ENCODE measurements at places on chromosomes 1 and 21.

- no peak for DNase-seq
Measured at GRCh38 chr1:46244656-46245371, 2.7 kb upstream of the RAD54L start.

- DNase-seq = no peak
Measured at GRCh38 chr1:235266325-235266724, 61.7 kb downstream of the ARID4B start.

DNA sequence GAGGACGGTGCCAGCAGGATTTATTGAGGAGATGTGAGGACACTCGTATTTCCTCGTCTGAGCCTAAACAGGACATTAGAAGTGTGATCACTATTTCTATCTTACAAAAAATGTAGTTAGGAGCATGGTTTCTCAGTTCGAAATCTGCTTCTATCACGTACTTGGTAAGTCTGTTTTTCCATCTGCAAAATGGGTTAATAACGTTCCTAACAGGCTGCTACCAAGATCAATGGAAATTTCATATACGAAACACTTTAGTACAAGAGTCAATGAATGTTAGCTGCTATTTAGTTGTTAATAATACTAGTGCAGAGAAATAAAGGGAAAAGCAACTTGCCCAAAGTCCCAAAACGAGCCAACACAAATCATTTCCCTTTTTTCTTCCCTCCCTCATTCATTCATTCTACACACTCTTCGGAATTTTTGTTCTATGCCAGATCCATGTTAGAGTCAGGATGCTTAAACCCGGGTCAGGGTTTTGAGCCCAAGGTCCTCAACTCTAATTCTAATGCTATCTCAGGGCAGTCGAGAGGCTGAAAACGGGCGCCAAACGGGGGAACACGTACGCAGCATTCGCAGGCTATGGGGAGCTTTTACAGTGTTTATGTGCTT lies 608 bp downstream of the SNRNP40 start:
- no peak for DNase-seq

GRCh38 chr1:101394041-101394440 lies 157.2 kb downstream of the S1PR1 start:
- no peak for DNase-seq

DNA sequence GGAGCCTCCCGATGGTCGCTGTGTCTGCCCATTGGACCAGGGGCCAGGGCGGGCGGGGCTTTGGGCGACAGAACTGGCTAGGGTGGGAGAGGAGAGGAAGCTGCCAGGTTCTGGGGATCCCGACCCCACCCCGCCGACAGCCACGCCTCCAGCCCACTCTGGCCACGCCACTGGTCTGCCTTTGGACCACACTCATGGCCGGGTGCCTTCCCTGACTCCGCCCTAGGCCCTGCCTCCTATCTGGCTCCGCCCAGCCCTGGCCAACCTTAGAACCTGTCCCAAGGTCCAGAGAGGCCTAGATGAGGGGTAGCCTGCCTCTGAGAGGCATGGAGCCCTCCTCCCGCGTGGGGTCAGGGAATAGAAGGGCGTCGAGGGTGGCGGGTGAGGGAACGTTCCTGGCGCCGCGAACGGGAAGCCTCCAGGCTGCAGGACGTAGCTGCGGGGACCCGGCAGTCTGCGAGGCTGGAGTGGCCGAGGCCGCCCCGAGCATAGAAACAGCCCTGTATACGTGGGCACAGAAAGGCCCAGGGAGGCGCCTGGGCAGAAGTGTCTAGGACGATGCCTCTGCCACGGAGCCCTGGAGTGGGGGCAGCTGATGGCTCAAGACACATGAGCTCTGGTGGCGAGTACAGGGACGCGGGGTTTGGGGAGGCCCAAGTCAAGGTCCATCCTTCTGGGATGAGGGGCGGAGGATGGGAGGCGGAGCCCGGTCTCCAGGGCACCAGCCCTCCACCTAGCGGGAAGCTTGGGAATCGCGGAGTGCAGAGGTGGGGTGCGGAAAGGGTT lies 11.5 kb upstream of the COL16A1 start:
- DNase-seq = no peak

DNA sequence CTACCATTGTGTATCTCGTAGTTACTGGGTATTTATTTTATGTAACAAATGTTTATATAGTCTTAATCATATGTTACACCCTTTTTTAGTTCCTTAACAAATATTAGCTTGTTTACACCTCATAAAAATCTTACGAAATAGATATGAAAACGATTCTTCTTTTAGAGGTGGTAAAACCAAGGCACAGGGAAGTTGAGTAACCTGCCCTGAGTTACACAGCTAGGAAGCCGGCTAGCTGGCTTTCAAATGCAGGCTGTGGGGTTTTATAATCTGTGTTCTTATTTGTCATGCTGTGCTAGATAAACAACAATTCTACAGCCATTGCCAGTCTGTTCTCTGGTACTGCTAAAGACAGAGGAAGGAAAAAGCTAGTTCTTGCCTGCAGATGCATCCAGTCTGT lies 109.6 kb downstream of the NOS1AP start:
- peak; percentile 48 for DNase-seq

DNA sequence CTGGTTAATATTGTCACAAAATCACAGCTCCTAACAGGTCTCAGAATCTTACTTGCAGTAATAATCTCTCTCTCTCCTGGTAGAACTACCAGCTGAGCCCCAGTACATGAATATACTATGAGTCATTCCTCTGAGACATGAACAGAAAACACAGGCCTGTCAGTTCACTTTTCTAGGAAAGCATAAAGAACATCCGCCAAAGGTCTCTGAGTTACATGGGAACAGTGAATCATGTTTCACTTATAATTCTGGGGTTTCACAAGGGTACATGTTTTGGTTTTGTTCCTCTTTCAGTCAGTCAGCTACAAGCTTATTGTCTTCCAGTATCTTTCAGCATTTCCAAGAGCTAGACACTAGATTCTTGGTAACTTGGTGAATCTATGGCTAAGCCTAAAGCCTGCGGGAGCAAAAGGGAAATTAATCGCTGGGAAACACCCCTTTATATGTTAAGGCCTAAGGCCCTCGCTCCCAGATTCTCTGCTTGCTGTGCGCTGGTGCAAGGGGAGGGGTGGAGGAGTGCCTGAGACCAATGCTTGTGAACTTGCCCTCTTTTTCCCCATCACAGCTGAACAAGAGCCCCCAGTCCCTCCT lies 31.7 kb downstream of the IFNGR2 start:
- peak; percentile 13 for DNase-seq

DNA sequence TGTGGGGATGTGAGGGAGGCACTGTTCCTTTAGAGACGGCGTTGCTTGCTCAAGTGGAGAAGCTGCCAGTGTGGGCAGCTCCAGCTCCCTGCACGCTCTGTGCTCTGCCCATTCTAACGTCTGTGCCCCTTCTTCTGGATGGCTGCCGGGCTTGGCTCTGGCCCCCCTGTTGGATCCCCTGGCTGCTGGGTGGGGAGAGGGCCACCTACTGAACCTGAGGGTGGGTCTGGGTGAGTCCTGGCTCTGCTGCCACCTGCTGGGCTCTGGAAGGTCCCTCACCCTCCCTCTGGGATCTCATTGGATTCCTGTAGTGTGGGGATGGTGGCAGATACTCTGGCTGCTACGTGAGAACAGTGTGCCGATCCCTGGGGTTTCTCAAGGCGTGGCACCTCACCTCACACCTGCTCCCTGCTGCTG lies 5.0 kb downstream of the PFKL start:
- DNase-seq = no peak

DNA sequence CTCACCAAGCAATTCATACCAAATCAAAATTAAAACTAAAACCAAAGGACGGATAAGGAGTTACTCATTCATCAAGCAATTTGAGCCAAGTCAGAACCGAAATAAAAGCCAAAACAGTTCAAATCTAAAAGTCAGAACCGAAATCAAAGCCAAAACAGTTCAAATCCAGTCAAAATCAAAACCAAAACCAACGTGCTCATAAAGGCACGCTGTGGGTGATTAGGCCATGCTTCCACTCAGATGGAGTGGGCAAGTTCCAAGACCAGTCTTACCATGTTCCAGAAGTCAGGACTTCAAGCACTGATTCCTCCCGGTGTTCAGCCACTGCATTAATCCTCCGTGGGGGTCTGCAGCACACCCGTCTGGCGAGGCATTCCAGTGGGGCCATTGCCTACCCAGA lies 409.3 kb downstream of the TGFB2 start:
- no peak for DNase-seq

DNA sequence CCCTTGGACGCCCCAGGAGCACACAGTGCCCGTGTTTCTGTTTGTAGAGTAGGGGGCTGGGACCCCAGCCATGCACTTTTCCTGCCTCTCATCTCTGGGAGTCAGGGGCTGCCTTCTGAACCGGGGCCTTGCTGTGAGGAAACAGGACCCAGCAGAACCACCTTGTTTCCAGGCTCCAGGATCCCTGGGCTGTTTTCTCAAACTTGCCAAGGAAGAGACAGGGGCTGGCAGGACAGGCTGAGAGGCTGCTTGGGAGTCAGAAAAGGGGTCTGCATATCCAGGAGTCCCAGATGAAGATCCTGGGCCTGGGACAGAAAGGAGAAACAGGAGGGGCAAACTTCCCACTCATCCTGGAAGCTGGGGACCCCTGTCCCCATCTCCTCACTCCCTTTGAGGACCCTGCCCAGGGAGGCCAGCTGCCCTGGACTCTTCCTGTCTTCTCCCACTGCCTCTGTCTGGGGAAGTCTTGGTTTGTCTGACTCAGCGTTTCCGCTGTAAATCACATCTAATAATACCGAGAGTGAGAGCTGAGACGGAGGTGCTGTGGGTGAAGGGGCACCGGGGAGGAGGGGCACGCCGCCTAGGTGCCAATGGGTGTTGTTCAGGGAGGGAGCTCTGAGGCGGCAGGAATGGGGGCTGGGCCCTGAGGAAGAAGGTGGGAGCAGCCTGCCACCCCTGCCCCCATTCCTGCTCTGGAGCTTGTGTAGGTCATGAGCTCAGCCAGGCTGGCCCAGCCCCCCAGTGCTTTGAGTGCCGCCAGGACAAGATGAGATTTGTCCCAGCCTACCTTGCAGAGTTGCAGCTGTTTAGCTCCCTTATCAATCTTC lies 16.7 kb downstream of the POU3F1 start:
- DNase-seq = peak; percentile 76
